ENCODE measurements at places on chromosomes 6 and 20.

DNA sequence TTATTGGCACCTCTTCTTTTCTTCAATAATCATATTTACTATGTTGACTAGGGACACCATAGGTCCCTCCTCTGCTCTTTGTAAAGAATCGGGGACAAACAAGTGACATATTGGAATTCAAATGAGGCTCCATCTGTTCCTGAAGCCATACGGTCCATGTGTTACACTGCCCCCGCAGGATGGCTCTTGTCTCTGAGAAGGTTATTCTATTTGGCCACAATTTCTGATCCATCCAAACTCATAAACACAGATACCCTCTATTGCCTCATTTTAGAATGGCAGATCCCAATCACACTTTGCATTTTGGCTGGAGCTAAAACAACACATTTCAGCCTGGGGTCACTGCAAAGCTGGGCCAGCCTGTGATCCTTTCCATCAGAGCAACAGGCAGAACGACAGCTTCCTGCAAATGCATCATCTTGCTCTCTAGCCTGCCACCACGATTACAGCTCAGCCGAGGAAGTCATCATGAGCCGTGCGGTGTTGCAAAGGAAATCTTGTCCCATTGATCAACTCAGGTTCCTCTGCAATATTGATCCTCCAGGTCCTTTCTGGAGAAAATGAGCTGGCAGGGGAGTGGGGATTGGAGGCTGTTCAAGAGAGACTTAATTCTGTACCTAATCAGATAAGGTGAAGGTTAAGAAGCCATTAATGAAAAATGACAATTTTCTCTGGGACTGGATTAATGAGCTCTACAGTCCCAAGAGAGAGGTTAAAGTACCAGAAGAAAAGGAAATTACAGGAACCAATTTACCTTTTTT lies 73.1 kb downstream of the AGPAT4 start:
- DNase-seq: peak; percentile 14

DNA sequence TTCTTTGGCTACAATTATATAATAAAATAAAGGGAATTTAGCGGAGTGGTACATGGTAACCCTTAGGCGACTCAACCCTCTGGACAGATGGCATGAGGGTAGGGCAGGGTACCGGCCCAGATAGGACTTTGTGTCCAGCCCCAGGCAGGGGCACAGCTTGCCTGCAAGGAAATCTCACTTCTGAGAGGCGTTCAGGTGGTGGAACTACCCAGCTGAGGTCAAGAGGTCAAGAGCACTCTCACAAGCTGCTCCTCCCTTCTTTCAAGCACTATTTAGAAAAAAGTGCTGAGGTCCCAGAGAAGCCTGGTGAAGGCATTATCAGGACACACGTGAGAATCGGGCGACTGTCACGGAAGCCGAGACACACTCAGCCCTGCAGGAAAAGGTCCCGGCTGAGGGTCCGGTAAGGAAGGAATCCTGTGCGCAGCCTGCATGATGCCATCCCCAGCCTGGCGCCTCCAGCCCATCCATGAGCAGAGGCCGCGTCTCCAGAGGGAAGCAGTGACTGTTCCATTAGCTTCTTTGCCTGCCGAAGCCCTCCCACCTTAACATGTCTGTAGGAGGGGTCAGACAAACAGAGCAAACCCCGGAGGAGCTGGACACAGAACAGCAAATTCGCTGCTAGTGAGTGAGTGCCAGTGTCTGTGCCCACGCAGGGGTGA lies 54.8 kb downstream of the WDR27 start:
- DNase-seq: no peak

- DNase-seq: no peak
These were observed 501.8 kb upstream of the SULF2 start for GRCh38 chr20:48287021-48287494.

- DNase-seq: no peak
These were observed 40.1 kb downstream of the CDKAL1 start for GRCh38 chr6:20574355-20574754.

DNA sequence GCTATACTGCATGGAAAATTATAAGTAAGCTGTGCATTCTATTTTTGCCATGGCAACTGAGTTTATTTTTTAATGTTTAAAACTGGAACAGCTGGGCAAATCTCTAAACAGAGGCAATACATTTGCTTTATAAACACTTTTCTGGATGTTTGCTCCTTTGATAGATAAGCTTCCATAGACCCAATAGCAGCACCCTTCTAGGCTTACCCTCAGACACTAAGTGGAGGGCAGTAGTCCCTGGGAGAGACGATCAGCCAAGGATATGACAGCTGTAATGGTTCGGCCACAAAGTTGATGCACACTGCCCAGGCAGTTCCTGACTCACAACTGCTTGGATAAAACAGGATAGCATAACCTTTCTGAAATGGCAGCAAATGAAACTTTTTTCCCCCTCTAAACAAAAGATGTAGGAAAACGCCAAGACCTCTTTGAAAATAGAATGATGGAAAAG lies 8.5 kb upstream of the MRPS10 start:
- no peak for DNase-seq

- DNase-seq: no peak
These were observed 17.9 kb downstream of the TAF4 start for GRCh38 chr20:62047666-62048345.

DNA sequence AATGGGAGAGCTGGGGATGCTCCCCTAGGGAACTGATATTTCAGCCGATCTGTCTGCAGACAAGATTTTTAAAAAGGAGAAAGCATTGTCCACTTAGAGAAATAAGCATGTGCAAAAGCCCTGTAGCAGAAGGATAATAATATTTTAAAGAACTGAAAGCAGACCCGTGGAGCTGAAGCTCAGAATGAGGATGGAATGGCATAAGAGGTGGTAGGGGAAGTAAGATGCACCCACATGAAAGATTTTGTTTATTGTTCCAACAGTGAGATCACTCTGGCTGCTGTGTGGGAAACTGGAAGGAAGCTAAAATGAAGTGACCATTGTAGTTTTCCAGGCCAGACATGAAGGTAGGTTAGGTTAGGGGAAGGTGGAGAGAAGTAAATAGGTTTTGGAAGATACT lies 266.4 kb upstream of the PRDM1 start:
- DNase-seq: no peak

GRCh38 chr6:87583822-87584221 lies 6.0 kb downstream of the RARS2 start:
- DNase-seq: no peak

- no peak for DNase-seq
These were observed 50.3 kb upstream of the GFRAL start for GRCh38 chr6:55276745-55277530.

GRCh38 chr6:75997696-75998095 lies 74.8 kb downstream of the IMPG1 start:
- no peak for DNase-seq

GRCh38 chr20:17782768-17783167 lies 83.0 kb downstream of the BANF2 start:
- no peak for DNase-seq

DNA sequence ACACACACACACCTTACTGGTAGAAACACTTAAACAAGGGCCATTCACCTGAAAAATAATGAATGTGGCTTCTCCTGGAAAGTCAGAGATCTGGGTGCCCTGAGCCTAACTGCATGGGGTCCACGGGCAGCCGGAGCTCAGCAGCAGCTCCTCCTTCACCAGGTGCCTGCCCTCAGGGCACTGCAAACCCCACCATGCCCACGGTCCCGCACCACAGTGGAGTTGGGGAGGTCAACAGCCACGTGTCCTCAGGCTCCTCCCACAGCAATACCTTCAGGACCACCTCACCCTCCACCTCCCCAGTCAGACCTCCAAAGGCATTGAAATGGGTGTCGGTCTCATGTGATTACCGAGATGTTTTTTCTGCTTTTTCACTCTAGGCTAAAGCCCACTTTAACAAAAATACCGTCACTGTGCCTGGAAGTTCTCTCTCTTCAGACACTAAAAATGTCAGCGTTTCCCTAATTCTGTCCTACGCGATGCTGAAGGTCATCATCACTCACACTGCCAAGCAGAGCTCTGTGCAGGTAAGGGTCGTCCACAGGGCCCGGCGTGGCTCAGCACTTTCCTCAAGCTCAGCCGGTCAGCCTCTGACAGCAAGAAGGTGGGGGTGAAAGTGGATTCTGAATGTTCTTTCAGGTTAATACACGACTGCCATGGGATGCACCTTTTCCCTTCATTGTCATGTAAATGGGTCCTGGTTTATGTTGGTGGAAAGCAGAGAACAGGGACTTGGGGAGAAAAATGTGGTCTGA lies 48.9 kb downstream of the CDK5RAP1 start:
- no peak for DNase-seq

DNA sequence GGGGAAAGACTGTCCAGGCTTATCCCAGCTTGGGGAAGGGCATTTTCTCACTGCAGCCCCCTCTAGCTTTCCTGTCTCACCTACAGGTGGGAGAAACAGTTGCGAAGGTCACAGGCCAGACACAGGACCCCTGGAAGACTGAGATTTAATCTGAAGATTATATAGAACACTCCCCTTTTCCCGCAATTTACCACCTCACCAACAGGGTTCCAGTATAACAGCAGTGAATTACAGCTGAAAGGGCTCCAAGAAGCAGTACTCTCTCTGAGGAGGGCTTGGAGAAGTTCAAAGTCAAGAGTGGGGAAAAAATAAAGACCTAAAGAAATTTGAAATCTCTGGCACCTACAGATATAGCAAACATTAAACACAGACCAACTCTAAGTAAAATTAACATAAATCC lies 111.9 kb downstream of the ANKRD60 start:
- no peak for DNase-seq

- DNase-seq: no peak
These were observed 13.3 kb downstream of the PKHD1 start for GRCh38 chr6:52074155-52074554.

- DNase-seq: no peak
These were observed 2.3 kb upstream of the TOMM34 start for GRCh38 chr20:44962483-44962882.

GRCh38 chr6:148824291-148824690 lies 77.5 kb downstream of the UST start:
- no peak for DNase-seq

GRCh38 chr20:57495978-57496377 lies 29.0 kb downstream of the CTCFL start:
- DNase-seq: no peak

DNA sequence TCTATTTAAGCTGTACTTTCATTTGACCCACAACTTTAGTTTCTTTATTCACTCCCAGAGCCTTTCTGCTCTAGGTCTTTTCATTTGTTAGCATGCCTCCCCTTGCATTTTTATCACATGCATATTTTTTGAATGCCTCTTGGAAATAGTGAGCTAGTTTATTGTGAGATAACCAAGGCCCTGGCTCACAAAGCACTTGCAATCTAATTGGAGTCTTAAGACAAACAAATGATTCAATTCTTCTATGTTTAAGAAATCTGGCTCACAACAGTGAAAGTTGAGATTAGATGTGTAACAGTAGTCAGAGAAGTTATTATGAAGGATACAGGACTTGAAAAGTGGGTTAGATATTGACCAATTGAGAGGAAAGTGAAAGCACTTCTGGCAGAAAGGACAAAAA lies 173.4 kb downstream of the MOXD1 start:
- no peak for DNase-seq

GRCh38 chr6:152351110-152351509 lies 286.1 kb downstream of the SYNE1 start:
- DNase-seq: no peak

- no peak for DNase-seq
These were observed 173.1 kb downstream of the HACE1 start for GRCh38 chr6:104686550-104687175.

- no peak for DNase-seq
These were observed 130.1 kb upstream of the ASCC3 start for GRCh38 chr6:101011186-101011585.

- no peak for DNase-seq
These were observed 207.9 kb downstream of the MYLK4 start for GRCh38 chr6:2542858-2543218.

- no peak for DNase-seq
These were observed 1.8 kb upstream of the PHACTR2 start for GRCh38 chr6:143675946-143676345.

- DNase-seq: no peak
These were observed 179.5 kb upstream of the AKAP12 start for GRCh38 chr6:151060096-151060765.

DNA sequence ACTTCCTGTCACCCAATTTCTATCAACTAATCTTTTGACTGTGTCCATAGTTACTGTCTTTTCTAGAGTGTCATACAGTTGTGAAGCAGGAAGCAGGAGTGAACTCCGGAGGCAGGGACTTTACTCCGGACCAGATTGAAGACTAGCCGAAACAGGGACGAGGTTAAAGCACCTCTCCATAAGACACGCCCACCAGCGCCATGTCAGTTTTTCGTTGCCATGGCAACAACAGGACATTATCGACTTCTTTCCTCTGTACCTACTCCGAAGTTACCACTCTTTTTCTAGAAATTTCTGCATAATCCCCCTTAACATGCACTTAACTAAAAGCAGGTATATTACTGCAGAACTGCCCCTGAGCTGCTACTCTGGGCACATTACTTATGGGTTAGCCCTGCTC lies 25.2 kb downstream of the TRIM38 start:
- no peak for DNase-seq

GRCh38 chr20:58659841-58660240 lies 8.8 kb downstream of the STX16 start:
- DNase-seq: no peak

GRCh38 chr6:4687656-4687988 lies 88.6 kb upstream of the CDYL start:
- DNase-seq: no peak

GRCh38 chr20:53425941-53426340 lies 167.7 kb downstream of the ZNF217 start:
- no peak for DNase-seq

- DNase-seq: no peak
These were observed 4.1 kb upstream of the EFHC1 start for GRCh38 chr6:52415917-52416628.

GRCh38 chr6:95847061-95847460 lies 168.7 kb upstream of the FUT9 start:
- no peak for DNase-seq

GRCh38 chr20:60718743-60719480 lies 533.1 kb upstream of the CDH4 start:
- DNase-seq: peak; percentile 45

DNA sequence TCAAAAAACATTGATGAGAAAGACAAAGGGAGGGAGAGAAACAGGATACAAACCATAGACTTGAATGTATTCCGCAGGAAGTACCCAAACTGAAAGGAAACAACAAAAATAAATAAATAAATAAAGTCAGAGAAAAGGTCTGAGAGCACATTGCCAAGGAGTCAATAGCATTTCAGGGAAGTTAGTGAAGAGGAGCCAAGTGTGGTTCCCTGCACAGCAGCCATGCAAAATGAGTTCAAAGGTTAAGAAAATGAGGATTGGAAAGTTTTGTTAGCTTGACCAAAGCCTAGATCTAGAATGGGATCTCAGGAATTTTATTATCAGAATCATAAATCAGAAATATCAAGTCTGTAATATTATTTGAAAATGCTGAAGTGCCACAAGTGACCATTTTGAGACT lies 700.0 kb downstream of the MAFB start:
- no peak for DNase-seq

DNA sequence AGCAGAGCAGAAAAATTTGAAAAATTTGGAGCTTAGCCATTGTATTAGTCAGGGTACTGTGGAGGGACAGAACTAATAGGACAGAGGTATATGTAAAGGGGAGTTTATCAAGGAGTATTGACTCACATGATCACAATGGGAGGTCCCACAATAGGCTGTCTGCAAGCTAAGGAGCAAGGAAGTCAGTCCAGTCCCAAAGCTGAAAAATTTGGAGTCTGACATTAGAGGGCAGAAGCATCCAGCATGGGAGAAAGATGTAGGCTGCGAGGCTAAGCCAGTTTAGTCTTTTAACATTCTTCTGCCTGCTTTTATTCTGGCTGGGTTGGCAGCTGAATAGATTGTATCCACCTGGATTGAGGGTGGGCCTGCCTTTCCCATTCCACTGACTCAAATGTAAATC lies 82.0 kb downstream of the SMPDL3A start:
- DNase-seq: no peak

GRCh38 chr20:41242807-41243206 lies 74.7 kb downstream of the ZHX3 start:
- DNase-seq: no peak

All from NCI-H2171 (cell line).